ENCODE measurements at places on chromosomes 5 and 9.

GRCh38 chr5:150540615-150541396 is 32.9 kb downstream of the NDST1 start:
- no peak for DNase-seq

- no peak for DNase-seq
Observed at GRCh38 chr5:181282874-181283273, 21.9 kb upstream of the TRIM52 start.

DNA sequence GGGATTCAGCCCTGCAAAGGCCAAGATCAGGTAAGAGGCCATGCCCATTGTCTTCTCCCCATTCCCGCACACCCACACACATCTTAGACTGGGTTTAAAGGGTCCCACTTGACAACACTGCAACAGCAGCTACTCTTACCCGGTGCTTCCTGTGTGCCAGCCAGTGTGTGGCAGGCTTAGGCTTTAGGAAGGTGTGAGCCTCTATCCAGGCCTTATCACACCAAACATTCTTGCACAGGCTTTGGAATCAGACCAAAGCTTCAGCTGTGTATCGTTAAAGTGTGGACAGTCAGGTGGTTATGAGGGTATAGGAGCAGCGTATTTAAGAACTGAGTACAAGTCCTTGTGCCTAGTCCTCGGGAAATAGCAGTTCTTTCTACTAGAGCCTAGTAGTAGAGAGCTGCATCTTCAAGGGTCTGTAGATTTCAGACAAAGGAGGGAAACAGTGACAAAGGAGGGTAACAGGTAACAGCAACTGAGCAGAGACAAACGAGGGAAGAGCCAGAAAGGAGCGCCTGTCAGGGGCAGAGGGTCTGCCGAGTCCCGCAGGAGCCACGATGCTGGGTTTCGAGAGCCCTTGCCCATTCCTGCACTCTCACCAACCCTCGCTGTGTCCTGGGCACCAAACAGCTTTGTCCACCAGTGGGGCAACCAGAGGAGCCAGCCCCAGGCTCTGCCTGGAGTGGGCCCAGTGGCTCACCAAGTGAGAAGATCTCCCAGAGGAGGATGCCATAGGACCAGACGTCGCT is 30.9 kb downstream of the CSF1R start:
- no peak for DNase-seq

GRCh38 chr9:69571032-69571431 is 101.1 kb downstream of the APBA1 start:
- no peak for DNase-seq

DNA sequence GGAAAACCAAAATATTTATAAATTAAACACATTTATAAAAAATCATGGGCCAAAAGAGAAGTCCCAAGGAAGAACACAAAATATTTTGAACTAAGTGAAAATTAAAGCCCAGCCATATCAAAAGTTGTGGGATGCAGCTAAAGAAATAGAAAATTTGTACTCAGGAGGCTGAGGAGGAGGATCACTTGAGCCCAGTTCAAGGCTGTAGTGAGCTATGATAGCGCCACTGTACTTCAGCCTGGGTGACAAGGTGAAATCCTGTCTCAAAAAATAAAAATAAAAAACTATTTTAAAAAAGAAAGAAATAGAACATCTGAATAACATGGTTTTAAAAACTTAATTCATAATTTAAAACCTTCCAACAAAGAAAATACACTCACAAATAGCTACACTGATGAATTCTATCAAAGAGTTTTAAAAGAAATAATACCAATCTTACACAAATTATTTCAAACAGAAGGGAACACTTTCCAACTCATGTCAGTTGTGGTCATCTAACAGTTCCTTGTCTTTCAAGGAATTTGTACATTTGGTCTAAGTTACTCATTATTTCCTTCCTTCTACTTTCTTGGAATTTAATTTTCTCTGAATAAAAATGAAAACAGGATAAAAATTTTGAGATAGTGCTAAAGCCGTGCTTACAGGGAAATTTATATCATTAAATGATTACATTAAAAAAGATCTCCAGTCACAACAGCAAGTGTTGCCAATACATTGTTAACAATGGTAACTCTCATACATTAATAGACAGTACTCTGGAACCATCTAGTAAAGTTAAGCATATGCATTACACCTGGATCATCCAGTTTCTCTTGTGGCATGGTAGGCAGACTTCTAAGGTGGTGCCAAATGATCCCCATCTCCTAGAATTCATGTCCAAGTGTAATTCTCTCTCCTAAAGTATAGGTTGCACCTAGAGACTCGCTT is 17.8 kb downstream of the PTBP3 start:
- no peak for DNase-seq

DNA sequence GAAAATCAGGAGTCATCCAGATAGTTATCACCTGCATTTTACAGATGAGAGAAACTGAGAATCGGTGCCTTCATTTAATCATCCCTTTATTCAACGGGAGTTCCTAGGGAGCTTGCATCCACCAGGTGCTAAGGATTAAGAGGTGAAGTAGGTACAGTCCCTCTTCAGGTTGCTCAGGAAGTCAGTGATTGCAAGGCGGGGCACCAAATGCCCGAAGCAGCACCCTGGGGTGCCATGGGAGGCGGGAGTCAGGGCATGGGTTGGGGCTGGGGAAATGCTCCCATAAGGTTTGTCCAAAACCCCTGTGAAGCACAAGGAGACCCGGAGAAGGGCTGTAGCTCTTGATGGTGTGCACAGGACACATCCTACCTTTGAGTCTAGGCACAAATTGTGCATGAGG is 98.8 kb upstream of the KLF4 start:
- peak; percentile 8 for DNase-seq

- DNase-seq: no peak
Observed at GRCh38 chr5:66224274-66224673, 80.2 kb downstream of the SREK1 start.

DNA sequence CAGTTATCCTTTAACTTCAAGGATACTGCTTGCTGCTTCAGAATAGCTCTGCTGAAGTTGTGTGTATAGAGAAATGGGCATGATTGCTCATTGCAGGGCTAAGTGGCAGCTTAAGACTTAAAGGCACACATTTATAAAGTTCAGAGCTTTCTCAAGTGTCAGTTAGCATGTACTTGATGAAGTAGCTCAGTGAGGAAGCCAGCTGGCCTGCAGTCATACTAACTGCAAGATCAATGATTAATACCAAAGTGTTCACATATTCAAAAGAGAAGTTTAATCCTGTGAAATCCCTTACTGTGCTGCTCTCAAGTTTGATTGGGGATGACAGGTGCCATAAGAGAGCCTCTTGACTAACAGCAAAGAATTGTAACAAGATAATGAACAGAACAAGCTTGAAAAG is 483.4 kb upstream of the NUDT12 start:
- no peak for DNase-seq

DNA sequence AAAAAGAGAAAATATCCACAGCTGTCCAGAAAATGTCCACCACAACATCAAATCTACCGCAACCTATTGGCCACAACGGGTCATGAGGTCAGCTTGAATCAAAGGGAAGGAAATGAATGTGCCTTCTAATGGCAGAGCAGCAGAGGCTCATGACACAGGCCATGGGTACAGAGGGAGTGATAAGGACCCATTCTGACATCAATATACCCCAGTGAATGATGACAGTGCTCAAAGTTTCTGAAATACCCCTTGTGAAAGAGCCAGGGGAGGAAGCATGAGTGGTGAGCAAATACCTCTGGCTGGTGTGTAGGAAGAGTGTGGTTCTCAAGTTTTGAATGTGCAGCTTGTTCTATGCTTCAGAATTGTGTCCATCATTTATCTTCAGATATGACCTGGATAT is 348.2 kb downstream of the IRX1 start:
- DNase-seq: no peak

- DNase-seq: no peak
Observed at GRCh38 chr5:116437922-116438578, 136.6 kb downstream of the SEMA6A start.

DNA sequence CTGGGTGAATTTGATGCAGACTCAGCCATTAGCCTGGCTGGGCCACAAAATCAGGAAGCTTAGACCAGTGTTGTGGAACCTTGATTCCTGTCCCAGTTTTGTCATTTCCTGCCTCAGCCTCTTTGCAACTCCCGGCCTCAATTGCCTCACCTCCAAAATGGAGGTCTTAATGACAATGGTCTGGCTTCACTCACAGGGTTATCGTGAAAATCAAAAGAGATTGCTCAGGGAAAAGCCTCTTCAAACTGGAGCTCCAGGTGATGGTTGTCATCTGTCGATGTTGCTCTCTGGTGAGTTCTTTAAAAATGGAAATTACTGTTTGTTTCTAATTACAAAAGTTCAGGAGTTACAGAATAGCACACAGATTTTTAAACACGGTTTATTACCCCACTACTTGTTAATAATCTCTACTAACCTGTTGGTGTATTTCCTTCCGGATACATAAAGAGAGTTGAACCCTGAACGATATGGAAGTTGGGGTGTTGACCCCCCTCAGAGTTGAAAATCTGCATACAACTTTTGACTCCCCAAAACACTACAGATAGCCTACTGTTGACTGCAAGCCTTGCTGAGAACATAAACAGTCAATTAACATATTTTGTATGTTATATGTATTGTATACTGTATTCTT is 109.9 kb upstream of the CPEB4 start:
- no peak for DNase-seq

- DNase-seq: no peak
Observed at GRCh38 chr9:87096506-87096905, 149.2 kb upstream of the GAS1 start.

DNA sequence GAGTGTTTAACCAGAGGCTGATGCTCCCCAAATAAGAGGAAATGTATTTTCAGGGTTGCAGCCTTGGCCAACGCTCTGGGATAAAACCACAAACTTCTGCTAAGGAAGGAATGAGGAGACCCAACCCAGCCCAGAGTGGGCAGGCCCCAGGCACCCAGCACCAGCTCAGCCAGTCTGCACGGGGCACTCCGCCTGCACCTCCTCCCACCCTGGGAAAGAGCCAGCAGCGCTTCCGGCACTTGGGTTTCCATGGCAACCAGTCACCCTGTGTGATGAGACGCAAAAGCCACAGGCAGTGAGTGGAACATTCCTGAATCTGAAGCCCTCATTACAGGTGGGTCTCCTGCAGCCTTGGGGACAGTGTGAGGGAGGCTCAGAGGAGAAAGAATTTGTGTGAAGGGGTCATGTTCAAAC is 85.2 kb upstream of the ZBTB43 start:
- peak; percentile 27 for DNase-seq

DNA sequence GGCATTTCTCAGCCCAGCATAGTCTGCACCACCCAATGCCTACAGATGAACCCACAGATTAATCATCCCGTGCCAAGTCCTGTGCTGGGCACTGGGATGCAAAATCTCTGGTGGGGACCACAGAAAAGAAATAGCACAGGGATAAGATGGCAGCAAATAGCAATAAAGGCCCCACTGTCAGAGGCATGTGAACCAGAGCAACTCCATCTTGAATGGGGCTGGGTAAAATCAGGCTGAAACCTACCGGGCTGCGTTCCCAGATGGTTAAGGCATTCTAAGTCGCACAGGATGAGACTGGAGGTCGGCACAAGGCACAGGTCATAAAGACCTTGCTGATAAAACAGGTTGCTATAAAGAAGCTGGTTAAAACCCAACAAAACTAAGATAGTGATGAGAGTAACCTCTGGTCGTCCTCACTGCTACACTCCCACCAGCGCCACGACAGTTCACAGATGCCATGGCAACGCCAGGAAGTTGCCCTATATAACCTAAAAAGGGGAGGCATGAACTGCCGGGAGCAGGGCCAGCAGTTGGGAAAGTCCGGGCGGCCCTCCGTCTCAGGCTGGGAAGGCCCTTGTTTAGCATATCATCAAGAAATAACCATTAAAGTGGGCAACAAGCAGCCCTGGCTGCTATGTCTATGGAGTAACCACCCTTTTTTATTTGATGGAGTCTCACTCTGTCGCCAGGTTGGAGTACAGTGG is 65.2 kb downstream of the C9orf50 start:
- DNase-seq: no peak

All from NCI-H510A treated with DMSO at 0.1 percent for 48 hours (cell line).